Stimulated activated naive CD4-positive, alpha-beta T cell treated with Interleukin-2 at 50 U/mL for 16 hours (primary cell): ENCODE measurements at places on chromosomes 7 and 10.

GRCh38 chr10:79413196-79413595, 32.2 kb downstream of the ZCCHC24 start:
- no peak for DNase-seq

DNA sequence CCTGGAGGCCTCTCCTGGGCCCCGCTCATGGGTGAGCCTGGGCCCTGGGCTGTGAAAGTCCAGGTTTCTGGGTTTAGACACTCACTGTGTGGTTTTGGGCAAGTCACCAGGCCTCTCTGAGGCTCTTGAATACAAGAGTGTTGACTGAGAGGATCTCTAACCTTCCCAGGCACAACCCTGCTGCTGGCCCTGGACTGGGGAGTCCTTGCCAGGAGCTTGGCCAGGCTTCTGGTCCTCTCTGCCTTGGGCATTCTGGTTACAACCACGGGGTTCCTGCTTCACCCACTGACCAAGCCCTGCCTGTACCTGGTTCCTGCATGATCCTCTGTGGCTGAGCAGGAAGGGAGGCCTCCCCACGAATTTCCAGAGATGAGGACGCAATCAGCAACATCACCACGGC, 63.6 kb upstream of the COL13A1 start:
- no peak for DNase-seq

DNA sequence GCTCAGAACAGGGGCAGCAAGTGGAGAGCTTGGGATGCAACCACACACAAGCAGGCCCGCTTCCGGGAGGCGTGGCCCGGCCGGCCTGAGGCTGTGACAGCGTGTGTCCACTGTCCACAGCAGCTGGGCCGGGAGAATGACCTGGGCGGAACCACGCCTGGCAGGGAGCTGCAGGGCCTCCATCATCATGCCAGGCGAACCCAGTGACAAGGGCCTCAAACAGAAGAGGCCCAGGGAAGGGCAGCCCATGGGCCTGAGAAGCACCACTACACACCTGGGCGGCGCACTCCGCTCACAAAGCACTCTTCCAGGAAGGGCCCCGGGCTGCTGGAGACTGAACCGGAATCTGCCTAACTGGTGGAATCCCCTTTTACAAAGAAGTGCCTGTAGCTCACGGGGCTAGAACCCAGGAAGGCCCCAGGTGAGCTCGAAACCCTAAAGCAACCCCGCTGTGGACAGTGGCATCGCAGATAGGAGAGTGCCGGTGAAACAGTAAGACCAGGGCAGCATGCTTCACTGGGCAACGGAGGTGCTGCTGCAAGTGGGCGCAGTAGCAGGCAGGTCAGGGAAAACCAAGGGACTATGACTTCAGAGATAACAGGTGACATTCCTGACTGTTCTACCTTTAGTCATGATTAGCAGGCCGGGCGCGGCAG, 66.0 kb downstream of the MAD1L1 start:
- no peak for DNase-seq

GRCh38 chr7:49638166-49638565, 135.3 kb upstream of the VWC2 start:
- no peak for DNase-seq

- DNase-seq, result peak; percentile 43
Observed at GRCh38 chr7:2633538-2634266, 1.9 kb downstream of the TTYH3 start.

- DNase-seq, result no peak
Observed at GRCh38 chr7:44081266-44081748, 1.0 kb downstream of the POLM start.

GRCh38 chr7:150754951-150755350, 17.7 kb downstream of the GIMAP5 start:
- no peak for DNase-seq

GRCh38 chr10:14032406-14032998, 298.2 kb downstream of the FRMD4A start:
- DNase-seq, result peak; percentile 20
